Smooth muscle cell of trachea (primary cell): ENCODE measurements at places on chromosomes 5 and 9. TPM values are rescaled to one million over a fixed set of nuclear protein-coding genes. Genes with fewer than 3 reads are reported as not detected.

Gene PCDHB2
- 0.58 and 3.0 TPM in 2 replicates for total RNA-seq

Gene ARHGEF37
- total RNA-seq: 2.2 and 3.8 TPM in 2 replicates

Gene ITGA1
- 4.1 and 8.1 TPM in 2 replicates for total RNA-seq

Gene PRRC1
- total RNA-seq: 60.4 and 78.1 TPM in 2 replicates

Gene ZNF366
- under 0.01 TPM in 1 of 2 replicates, not detected in the other for total RNA-seq

Gene RALGPS1
- total RNA-seq: 1.9 and 6.5 TPM in 2 replicates

Gene IFNA21
- total RNA-seq: not detected in 2 replicates

Gene SLC45A2
- under 0.01 TPM in 1 of 2 replicates, not detected in the other for total RNA-seq

Gene MED22
- total RNA-seq: 17.9 and 21.5 TPM in 2 replicates

Gene ECSCR
- 0.33 and 1.2 TPM in 2 replicates for total RNA-seq

Gene CDH9
- total RNA-seq: not detected in 2 replicates

Gene TRPM3
- total RNA-seq: under 0.01 and 0.44 TPM in 2 replicates

Gene KCNMB1
- not detected in 2 replicates for total RNA-seq

Gene PFN3
- not detected in 2 replicates for total RNA-seq

Gene ELP1
- 37.7 and 41.6 TPM in 2 replicates for total RNA-seq
